ENCODE measurements at places on chromosomes 1 and 21.

GRCh38 chr1:226637147-226637935 is 88.8 kb downstream of the STUM start:
- no peak for DNase-seq

- DNase-seq, result no peak
Observed at GRCh38 chr1:7842517-7842916, 10.3 kb downstream of the UTS2 start.

DNA sequence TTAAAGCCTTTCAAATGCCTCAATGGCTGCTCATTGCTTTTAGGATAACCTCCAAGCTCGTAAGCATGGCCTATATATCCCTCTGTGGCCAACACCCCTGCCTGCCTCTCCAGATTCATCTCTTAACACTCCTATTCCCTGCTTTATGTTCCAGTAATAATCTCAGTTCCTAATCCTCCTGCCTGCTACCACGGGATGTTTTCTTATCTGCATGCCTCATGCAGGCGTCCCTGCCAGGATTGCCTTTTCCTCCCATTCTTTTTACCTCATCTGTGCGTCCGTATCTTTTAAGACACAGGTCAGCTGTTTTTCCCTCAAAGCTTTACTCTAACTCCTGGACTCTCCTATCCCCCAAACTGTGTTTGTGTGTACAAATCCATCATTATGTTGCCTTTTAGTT is 36.1 kb downstream of the ZBTB40 start:
- DNase-seq, result no peak

DNA sequence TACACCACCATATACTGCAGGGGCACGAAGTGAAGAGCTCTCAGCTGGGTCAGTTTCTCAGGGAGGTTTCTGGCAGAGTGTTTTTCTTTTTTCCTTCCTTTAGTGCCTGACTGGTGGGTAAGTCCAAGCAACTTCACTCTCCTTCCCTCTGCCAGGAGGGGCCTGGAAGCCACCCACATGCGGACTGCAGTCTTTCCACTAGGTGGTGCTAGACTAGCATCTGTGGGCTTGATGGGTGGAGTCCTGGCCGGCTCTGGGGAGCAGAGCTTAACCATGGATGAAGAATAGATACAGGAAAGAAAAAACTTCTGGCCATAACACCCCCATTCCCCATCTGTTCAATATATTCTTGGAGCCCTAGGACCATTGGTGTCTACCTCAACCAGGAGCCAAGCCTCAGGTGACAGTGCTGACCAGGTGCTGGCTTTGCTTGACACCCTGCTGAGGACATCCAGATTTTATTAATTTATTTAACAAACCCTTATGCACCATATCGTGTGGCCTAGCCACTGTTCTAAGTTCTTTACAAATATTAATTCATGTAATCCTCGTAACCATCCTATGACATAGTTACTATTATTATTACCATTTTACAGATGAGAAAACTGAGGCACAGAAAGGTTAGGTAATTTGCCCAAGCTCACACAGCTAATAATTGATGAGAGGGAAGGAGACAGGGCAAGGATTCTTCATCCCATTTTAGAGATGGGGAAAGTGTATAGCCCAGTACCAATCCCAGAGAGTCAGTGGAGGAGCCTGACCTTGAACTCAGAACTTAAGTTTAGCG is 126.7 kb upstream of the CSF3R start:
- peak; percentile 74 for DNase-seq

DNA sequence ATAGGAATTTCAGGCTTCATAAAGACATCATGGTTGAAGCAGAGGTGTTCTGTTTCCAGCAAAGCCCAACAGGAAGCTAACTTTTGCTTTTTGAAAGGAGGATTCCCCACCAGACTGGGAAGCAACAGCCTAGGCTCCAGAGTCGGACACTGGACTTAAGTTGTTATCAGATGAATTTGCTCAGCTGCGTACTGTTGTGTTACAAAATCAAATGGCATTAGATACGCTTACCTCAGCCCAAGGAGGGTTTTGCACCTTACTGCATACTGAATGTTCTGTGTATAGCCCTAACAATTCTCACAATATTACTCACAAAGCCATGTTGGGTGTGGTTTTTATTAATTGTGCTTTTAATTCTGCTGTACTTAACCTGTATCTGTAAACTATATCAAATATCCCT is 547 bp upstream of the CHIA start:
- DNase-seq, result peak; percentile 77

- no peak for DNase-seq
Observed at GRCh38 chr1:37159102-37159501, 124.8 kb upstream of the GRIK3 start.

DNA sequence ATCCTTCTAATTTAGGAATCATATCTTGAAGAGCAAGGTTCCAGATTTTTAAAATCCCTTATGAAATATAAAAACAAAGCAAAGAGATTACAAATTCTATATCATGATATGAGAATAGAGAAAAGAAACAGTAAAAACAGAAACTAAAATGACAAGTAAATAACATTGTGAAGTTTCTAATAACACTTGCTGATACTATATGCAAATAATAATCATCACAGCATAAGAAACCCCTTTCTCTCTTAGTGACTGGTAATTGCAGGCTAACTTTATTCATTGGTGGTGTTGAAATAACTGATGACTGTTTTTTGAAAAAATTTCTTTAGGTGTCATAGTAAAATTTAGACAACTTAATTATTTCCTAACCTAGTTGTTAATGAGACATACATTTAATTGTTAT is 281.6 kb downstream of the PLA2G4A start:
- no peak for DNase-seq

Measured in NCI-H1092 treated with DMSO at 0.1 percent for 48 hours (cell line).